ENCODE measurements at places on chromosomes 3 and 15. TPM values are rescaled to one million over a fixed set of nuclear protein-coding genes. Genes with fewer than 3 reads are reported as not detected.
A peak's percentile ranks its signal among the peaks of the same experiment; 100 is the strongest.

DNA sequence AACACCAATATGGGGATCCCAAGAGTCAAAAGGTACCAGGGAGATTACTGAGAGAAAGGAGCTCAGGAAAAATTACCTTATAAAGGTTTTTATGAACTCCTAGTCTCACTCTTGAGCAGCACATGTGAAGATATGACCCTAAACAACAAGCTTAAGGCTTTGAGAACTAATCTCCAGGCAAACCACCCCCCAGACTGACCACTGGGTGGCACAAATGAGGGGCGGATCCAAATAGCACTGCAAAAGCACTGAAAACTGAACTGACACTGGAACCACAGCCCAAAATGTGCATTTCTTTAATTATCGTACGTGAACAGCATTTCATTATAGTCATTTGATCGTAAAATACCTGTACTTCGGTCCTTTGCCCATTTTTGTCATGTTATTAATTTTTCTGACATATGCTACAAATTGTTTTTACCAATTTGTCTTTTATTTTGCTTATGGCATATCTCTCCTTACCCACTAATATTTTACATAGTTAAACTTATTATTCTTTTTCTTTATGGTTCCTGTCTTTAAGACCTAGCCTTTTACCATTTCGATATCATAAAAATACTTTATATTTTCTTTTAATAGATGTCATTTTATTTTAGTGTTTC lies 31.5 kb upstream of the TFDP2 start:
- peak; percentile 41 for DNase-seq

- no peak for DNase-seq
Observed at GRCh38 chr3:61443886-61444285, 117.5 kb upstream of the PTPRG start.

The CFAP161 gene
- polyA plus RNA-seq = 0.31 TPM

DNA sequence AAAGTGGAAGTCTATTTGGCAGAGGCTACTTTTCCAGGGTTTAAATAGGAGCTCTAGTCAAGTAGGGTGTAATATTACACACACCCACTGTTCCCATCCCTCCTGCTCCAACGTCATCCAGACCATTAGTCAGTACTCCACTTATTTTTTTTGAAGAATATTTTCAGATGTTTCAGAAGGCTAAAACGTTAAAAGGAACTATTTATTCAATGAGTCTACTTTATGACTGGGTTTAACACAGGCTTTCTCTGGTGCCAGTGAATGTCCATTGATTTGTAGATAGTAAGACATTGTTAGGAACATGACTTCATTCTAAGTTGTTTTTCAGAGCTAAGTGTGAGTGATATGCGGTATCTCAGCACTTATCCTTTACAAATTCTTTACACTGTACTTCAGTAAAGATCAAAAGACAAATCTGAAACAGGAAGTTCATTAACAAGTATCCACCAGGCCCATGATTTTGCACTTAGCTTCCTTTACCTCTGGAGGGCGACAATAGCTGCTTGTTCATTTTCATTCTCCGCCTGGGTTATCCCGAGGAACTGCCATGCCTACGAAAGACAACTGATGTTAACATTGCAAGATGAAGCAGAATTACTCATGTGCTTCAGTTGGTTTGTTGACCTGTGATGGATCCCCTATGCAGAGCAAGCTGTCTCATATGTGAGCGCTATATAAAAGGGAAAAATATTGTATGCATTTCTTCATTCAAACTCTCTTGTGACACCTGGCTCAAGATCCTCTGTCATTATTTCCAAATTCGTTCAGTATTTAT lies 158.7 kb downstream of the USP13 start:
- DNase-seq = peak; percentile 44

GRCh38 chr3:195209083-195209846 lies 61.7 kb downstream of the XXYLT1 start:
- no peak for DNase-seq

GRCh38 chr3:46090161-46090591 lies 62.9 kb upstream of the XCR1 start:
- no peak for DNase-seq

GRCh38 chr3:139493826-139494385 lies 17.6 kb upstream of the RBP2 start:
- no peak for DNase-seq

GRCh38 chr3:147246906-147247305 lies 159.4 kb downstream of the ZIC4 start:
- DNase-seq = no peak

DNA sequence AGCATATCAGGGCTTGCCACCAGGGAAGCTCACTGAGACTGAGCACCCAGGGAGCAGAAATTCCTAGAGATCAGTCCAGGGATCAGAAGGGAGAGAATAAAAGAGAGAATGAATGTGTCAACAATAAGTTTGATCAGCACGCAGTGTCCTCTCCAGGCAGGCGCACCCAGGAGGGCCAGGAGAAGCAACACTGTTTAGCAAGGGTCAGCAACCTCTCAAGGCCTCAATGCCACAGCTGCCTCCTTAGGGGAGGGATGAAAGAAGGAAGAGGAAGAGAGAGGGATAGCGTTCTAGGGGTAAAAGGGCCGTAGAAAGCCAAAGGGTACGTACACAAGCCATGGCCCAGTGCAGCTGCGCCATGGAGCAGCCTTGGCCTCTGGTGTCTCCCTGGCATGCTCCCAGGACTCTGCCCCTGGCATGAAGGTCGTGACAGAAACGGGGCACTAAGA lies 399.8 kb downstream of the SHQ1 start:
- DNase-seq = peak; percentile 71

The TNK2 gene
- 65.4 TPM for polyA plus RNA-seq

The HTR3E gene
- not detected for polyA plus RNA-seq

The GMPPB gene
- polyA plus RNA-seq = 20.2 TPM

- DNase-seq = no peak
Observed at GRCh38 chr3:40765884-40766283, 241.1 kb downstream of the ZNF621 start.

The PLSCR2 gene
- polyA plus RNA-seq = not detected

- no peak for DNase-seq
Observed at GRCh38 chr3:72093270-72093991, 308.5 kb upstream of the PROK2 start.

DNA sequence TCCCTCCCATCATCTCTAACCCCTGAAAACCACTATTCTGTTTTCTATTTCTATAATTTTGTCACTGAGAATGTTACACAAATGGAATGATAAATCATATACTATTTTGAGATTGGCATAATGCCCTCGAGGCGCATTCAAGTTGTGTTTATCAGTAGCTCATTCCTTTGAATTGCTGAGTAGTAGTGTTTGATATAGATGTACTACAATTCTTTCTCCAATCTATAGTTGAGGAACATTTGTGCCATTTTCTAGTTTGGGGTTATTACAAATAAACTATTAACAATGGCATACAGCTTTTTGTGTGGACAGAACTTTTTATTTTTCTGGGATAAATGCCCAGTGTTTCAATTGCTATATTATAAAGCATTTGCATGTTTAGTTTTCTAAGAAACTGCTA lies 86.0 kb downstream of the CCR1 start:
- DNase-seq = no peak

The CPNE4 gene
- 0.34 TPM for polyA plus RNA-seq

Measured in adrenal gland (tissue), 19 donors.